ENCODE measurements at places on chromosomes 2 and 18.

DNA sequence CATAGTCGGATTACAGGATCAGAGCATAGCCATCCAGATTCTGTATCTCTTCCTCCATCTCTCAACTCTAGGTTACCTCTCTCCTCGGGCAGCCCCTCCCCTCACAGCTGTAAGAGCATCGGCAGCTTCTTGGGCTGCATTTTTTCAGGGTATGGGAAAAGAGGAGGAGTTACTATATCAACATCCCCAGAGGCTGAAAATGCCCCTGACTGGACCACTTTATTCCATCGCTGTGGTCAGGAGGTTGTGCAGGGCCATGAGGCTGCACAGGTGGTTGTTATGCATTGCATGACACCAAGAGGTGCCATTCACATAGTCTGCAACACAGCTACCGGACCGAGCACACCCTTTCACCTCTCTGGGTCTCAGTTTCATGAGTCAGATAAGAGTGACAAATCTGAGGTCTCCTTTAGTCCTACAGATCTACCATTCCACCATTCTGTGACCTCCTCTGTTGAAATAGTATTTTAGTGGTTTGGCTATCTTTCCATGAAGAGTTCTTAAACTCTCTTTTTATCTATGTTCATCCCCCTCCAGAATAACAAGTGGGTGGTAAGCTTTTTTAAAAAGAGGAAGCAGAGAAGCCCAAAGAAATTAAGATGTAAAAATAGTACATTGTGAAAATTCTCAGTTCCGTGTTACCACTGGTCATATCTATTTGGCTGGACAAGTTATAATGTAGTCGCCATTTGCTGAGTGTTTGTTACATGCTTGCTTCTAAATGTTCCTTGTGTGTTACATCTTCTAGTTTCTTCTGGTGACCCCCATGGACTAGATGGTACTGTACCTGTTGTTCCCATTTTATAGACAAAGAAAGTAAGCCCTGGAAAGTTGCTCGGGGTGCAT is 56.6 kb upstream of the SLC1A4 start:
- no peak for DNase-seq

DNA sequence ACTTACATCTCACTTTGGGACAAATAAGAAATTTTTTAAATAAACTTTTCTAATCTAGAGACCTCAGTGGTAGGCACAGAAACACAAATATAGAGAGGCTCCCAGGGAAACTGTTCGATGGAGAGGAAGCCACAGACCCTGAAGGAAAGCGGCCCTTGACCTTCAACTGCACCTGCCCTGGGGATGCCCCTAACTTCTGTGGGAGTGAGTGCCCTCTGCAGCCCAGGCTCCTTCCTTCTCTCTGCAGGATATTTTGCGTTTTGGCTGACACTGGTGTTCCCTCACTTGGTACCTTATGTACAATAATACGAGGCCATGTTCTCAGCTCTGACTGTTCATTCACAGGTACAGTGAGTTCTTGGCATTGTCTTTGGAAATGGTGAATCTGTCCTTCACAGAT is 64.8 kb upstream of the MAL start:
- DNase-seq: no peak

DNA sequence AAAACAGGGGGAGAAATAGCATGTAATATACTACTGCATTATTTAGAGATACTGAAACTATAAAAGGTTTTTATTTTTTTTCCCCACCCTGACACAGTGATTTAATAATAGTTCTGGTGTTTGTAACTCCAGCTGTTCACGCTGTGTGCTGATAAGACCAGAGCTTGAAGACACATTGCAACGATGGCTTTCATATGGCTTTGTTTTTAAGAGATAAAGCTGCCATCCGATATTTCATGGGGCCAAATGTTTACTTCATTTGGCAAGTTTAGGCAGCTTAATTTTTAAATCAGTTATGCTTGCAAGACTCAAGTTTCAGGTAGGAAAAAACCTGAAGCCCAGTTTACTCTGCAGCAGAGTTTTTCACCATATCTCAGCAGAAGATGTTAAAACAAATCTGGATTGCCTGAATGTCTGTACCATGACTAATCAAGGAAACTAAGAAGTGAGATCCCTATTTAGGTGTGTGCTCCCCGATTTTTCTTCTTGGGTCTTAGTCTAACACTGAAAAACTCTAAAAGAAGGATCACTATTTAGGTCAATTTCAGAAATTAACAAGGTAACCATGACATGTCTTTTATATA is 508.6 kb downstream of the PARD3B start:
- DNase-seq: no peak

DNA sequence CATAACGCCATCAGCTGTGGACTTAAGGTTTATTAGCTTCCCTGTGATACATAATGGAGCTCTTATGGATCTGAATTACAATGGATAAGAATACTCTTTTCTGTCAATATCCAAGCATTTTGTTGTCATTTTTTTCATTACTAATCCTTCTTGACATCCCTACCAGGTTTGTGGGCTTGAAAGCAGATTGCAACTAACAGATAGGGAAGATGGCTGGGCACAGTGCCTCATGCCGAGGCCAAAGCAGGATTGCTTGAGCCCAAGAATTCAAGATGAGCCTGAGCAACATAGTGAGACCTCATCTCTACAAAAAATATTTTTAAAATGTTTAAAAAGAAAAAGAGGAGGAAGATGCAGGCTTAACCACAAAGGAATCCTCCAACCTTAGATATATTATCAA is 42.4 kb downstream of the ASXL2 start:
- DNase-seq: no peak
